ENCODE measurements at places on chromosomes 12 and 14.

GRCh38 chr14:71722885-71723284 lies 209.3 kb upstream of the RGS6 start:
- no peak for DNase-seq

DNA sequence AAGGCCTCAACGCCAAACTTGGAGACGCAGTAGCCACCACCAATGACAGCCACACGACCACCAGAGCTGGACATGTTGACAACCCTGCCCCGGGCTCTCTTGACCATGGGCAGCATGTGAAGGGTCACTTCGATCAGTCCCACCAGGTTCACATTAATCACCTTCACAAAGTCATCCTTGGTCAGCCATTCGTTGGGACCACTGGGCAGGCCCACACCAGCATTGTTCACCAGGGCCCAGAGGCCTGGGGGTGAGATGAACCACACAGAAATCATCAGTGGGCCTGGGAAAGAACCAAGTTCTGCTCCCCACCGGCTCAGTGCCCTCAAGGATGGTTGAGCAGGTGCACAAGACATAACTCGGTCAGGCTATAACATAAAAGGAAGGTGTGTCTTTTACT lies 4.0 kb downstream of the SDR9C7 start:
- no peak for DNase-seq

DNA sequence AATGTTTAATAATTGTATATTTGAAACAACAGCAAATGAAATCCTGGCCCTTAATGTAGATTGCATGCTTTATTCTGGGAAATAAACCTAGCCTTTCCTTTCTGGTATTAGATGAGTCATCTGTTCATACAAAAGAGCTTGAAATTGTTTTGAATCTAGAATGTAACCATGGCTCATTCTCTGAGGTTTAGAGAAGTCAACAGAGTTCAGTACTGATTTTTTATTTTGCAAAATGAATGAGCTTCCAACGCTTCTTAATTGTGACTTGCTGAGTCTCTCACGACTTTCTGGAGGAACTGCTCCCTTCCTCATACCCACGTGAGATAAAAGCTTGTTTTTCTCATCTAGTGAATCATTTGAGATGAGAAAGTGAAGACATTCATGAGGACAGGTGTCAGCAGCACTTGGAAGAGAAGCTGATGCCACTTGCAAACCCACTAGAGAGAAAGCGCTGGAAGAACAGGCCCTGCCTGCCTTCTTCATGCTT lies 509.6 kb downstream of the VRK1 start:
- no peak for DNase-seq

DNA sequence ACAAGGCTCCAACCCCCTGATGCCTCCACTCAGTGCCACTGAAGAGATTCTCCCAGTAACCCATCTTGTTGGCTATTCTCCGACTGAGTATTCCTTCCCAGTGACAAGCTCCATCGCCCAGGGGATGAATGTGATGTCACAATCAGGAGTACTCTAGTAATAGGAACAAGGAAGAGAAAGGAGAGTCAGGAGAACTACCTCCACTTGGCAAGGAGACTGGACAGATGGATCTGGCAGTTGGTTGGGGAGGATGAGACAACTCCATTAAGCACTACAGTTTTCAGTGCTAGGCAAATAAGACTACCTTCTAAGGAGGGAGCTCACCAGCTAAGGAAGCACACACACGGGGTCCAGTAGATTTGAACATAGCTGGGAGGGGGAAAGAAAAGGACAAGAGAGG lies 5.3 kb downstream of the RNF41 start:
- no peak for DNase-seq

GRCh38 chr12:100371146-100371545 lies 14.3 kb downstream of the SLC17A8 start:
- no peak for DNase-seq

GRCh38 chr14:103318750-103319419 lies 15.2 kb upstream of the EIF5 start:
- DNase-seq, result no peak

GRCh38 chr14:36451310-36452065 lies 68.5 kb downstream of the NKX2-1 start:
- no peak for DNase-seq

GRCh38 chr12:126856958-126857357 lies 1410.0 kb upstream of the TMEM132C start:
- no peak for DNase-seq

All from anterior cingulate cortex (tissue), 58 donors.